Stimulated activated CD8-positive, alpha-beta memory T cell treated with anti-CD3 and anti-CD28 coated beads, Interleukin-2, amount 100 ng/mL, for 48 hours (primary cell): ENCODE measurements at places on chromosomes 2 and 18.

- DNase-seq, result no peak
These were observed 29.6 kb downstream of the TFCP2L1 start for GRCh38 chr2:121255358-121255757.

- no peak for DNase-seq
These were observed 21.4 kb upstream of the RFX8 start for GRCh38 chr2:101496279-101496678.

GRCh38 chr2:169071455-169071854 lies 2.1 kb downstream of the DHRS9 start:
- no peak for DNase-seq

DNA sequence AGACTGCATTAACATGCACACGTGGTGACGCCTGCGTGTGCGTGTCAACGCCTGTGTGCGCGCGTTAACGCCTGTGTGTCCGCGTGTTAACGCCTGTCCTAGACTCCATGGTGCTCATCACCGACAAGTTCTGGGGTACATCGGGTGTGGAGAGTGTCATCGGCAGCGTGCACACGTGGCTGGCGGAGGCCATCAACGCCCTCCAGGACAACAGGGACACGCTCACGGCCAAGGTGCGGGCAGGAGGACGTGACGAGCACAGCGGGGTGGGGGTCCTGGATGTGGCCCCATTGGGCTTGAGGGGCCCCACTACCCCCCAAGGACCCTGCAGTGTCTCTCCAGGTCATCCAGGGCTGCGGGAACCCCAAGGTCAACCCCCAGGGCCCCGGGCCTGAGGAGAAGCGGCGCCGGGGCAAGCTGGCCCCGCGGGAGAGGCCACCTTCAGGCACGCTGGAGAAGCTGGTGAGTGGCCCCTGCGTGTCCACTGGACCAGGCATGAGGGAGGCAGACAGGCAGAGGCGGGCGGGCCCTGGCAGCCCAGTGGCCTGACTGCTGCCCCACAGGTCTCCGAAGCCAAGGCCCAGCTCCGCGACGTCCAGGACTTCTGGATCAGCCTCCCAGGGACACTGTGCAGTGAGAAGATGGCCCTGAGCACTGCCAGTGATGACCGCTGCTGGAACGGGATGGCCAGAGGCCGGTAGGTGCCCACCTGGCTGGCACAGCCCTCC lies 29.2 kb downstream of the GPC1 start:
- DNase-seq, result no peak

GRCh38 chr2:39470580-39470979 lies 33.5 kb upstream of the MAP4K3 start:
- no peak for DNase-seq
